ENCODE measurements at places on chromosomes 2 and 18.

GRCh38 chr2:100260712-100261620, 61.3 kb downstream of the LONRF2 start:
- peak; percentile 58 for DNase-seq

- no peak for DNase-seq
Measured at GRCh38 chr18:79013869-79014268, 34.3 kb downstream of the SALL3 start.

DNA sequence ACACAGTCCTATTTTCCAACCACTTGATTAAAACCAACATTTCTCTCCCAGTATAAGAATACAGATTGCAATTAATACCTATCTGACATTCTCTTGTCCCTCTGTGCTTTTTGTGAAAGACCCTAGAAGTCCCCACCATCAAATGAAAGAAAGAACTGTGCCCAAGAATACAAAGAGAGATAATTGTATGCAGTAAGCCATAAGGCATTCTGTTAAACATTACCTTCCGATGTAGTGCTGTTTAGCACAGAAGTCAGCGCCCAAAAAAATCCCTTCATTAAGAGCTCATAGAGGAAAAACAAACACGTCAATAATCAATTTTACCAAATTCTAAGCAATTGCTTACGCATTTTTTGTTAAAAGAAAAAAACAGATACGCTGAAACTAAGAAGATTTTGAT, 41.1 kb downstream of the ZNF516 start:
- DNase-seq, result peak; percentile 6

- peak; percentile 68 for DNase-seq
Measured at GRCh38 chr2:29165362-29166241, 50.4 kb downstream of the CLIP4 start.

DNA sequence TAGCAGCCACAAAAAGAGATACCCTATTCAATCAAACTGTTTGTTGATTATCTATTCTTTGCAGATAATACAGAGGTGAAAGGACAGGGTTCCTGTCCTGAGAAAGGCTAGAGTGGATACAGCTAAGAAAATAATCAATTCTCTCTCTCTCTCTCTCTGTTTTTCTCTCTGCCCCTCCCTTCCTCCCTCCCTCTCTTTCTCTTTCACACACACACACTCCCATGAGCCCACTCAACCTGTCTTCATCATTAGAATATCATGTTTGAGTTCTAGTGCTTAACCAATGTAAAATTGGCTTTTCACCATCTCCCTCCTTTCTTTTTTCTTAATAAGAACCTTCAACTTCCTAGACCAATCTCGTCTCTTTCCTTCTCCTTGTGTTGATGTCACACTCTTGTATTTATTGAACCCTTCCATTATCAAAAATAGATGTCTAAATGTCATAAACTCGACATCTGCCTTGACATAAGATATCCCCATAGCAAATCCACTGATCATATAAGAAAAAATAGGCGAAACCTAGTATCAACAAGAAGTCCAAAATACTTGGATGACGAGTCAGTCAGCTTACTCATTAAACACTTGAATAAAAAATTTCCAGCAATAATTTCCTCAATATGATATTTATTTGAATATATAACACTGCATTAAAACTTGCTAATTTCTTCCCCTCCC, 42.8 kb upstream of the CYTIP start:
- no peak for DNase-seq
